AG10803 (cell line): ENCODE measurements at places on chromosomes 12 and 14.

DNA sequence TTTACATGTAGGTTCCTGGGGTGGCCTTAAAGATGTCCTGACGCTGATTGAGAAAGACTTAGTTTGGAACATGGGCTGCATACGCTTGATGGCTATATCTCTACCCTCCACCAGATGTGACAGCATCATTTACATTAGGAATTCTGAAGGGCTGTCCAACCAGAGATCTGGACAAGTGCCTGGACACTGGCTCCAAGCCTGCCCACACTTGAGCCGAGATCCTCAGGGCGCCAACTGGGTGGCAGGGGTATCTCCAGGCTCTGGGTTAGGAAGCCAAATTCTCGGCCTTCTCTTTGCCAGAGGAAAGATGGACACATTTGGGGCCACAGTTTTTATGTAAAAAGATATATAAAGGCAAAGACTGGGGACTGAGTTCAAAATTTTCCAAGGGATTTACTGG lies 246.3 kb downstream of the NTF3 start:
- DNase-seq = no peak

DNA sequence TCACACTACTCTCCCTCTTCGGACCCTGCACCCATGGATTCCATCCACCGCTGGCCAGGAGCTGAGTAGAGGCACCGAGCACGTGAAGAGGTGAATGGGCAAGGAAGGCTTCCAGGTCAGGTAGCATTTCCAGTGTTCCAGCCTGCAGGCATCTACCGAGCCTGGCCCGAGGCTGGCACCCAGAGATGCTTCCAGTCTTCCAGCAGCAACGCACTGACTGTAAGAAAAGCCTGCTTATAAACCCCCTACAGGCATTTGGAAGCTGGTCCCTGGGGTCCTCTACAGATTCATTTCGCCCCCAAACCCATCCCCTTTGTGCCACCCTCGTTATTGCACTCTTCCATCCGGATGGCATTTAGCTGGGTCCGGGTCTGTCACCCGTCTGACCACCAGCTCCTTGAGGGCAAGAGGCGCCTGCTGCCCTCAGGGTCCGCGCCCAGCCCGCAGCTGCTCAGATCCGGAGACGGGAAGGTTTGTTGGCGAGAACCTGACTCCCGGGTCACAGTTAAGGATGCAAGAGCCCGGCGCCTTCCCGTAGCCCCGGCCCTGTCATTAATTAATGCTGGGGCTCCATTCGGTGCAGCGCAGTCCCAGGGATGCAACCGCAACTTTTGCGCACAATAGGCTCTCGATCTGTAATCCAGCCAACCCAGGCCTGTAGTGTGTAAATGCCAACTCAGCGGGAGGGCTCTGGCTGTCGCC lies 614 bp upstream of the MARK3 start:
- DNase-seq = no peak

GRCh38 chr14:24036169-24036962 lies 15.4 kb upstream of the CARMIL3 start:
- DNase-seq = peak; percentile 71

GRCh38 chr14:24613241-24613640 lies 3.8 kb upstream of the GZMH start:
- DNase-seq = no peak

DNA sequence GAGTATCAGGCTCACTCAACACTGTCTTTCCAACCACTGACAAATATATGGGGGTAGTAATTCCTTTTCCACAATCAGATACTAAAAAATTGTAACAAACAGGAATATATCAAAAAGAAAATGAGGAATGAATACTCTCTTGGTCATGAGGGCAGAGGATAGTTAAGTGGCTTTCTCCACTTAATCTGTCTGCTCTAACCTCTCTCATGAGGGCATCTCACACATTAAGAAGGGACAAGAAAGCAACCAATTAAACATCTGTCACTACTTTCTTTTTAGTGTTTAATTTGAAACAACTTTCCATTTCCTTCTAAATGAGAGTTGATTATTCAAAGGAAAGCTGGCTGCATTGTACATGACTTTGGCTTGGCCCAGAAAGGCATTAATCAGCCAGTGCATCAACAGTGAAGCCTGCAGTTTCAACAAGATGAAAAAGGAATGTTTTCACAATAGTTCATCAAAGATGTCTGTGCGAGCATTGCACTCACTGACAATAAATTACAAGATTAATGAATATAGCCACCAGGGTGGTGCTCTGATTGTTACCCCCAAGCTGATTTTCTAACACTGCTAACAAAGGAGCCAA lies 142.0 kb downstream of the SEC23A start:
- no peak for DNase-seq

DNA sequence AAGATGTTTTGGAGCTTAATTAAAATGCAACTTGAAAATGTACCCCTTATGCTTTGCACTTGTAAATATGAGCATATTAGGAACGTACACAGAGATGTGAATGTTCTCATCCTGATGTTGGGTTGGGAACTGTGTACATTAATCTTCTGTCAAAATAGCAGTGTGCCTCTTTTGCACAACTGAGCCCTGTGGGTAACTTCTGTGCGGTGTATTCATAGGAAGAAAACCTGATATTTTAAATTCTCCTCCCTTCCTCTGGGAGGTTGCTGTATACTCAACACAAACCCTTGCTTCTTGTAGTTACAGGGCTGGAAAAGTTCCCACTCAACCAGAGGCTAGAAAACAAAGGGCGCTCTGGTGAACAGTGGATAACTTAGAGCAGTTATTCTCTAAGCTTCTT lies 18.7 kb downstream of the PTHLH start:
- no peak for DNase-seq

- peak; percentile 80 for DNase-seq
These were observed 55.0 kb downstream of the TMEM30B start for GRCh38 chr14:61226015-61226654.

- DNase-seq = no peak
These were observed 10.6 kb upstream of the DNAL1 start for GRCh38 chr14:73634011-73634833.

DNA sequence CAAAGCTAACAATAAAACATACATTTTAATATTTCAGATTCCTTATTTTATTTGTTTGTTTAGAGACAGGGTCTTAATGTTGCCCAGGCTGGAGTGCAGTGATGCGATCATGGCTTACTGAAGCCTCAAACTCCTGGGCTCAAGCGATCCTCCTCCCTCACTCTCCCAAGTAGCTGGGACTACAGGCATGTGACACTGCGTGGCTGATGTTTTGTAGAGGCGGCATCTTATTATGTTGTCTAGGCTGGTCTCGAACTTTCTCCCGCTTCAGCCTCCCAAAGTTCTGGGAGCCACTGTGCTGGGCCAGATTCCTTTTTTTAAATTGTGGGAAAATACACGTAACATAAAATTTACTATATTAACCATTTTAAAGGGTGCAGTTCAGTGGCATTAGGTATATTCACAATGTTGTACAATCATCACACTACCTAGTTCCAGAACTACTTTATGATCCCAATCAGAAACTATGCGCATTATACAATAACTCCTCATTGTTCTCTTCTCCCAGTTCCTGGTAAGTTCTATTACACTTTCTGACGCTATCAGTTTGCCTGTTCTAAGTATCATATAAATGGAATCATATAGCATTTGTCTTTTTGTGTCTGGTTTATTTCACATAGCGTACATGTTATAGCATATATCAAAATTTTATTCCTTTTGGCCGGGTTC lies 40.3 kb downstream of the ADIPOR2 start:
- no peak for DNase-seq

DNA sequence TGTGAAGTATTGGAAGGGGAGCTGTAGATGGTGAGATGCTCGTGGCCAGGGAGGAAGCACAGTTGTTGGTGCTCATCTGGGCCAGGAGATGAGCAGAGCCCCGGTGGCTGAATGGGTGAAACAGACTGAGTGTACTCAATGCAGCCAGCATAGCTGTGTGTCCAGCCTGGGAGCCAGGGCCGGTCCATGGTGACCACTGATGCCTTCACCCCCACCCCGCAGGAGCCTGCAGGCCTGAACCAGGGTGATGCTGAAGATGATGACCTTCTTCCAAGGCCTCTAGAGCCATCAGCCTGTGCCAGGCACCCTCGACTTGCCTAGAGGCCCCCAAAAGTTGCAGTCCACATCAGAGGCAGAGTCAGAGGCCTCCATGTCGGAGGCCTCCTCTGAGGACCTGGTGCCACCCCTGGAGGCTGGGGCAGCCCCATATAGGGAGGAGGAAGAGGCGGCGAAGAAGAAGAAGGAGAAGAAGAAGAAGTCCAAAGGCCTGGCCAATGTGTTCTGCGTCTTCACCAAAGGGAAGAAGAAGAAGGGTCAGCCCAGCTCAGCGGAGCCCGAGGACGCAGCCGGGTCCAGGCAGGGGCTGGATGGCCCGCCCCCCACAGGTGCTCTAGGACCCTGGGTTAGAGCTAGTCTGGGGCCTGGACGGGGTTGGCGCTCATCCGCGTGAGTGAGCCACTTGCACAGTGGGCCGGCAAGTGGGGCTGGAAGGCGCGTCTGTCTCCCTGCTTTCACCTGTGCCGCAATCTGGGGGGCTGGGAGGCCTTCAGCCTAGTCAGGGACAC lies 3.0 kb downstream of the TNFAIP2 start:
- DNase-seq = no peak
